Activated CD4-positive, alpha-beta T cell treated with anti-CD3 and anti-CD28 coated beads, Interleukin-2, amount 10 ng/mL, durations not matched to agents 24 days and 14 days (primary cell): ENCODE measurements at places on chromosomes 12 and 14. TPM values are rescaled to one million over a fixed set of nuclear protein-coding genes. Genes with fewer than 3 reads are reported as not detected.
A peak's percentile ranks its signal among the peaks of the same experiment; 100 is the strongest.

- H3K27me3 ChIP-seq = peaks cover 9% of the 10 kb centered on the region
- H3K4me3 ChIP-seq = no peak overlapping the region
- peaks cover 3% of the 10 kb centered on the region for H3K4me1 ChIP-seq
- H3K36me3 ChIP-seq = peaks cover 5% of the 10 kb centered on the region
- no peak overlapping the region for H3K27ac ChIP-seq
- DNase-seq = peak; percentile 87
Observed at GRCh38 chr14:59507063-59507751, 22.9 kb downstream of the JKAMP start.

- peaks cover 3% of the 10 kb centered on the region for H3K4me1 ChIP-seq
- H3K27ac ChIP-seq = no peak overlapping the region
- no peaks in the 10 kb centered on the region for H3K27me3 ChIP-seq
- H3K36me3 ChIP-seq = no peaks in the 10 kb centered on the region
- H3K4me3 ChIP-seq = no peak overlapping the region
Observed at GRCh38 chr14:93301821-93302447, 30.9 kb downstream of the BTBD7 start.

GRCh38 chr14:87805315-87805723 lies 187.7 kb downstream of the GALC start:
- H3K4me1 ChIP-seq = peaks cover 2% of the 10 kb centered on the region
- H3K27ac ChIP-seq = no peak overlapping the region
- no peaks in the 10 kb centered on the region for H3K27me3 ChIP-seq
- H3K4me3 ChIP-seq = no peak overlapping the region

GRCh38 chr14:96261772-96262655 lies 6.0 kb downstream of the BDKRB1 start:
- H3K4me3 ChIP-seq = no peak overlapping the region
- H3K27me3 ChIP-seq = peaks cover 14% of the 10 kb centered on the region
- no peak overlapping the region for H3K27ac ChIP-seq
- no peaks in the 10 kb centered on the region for H3K4me1 ChIP-seq
- no peaks in the 10 kb centered on the region for H3K36me3 ChIP-seq

DNA sequence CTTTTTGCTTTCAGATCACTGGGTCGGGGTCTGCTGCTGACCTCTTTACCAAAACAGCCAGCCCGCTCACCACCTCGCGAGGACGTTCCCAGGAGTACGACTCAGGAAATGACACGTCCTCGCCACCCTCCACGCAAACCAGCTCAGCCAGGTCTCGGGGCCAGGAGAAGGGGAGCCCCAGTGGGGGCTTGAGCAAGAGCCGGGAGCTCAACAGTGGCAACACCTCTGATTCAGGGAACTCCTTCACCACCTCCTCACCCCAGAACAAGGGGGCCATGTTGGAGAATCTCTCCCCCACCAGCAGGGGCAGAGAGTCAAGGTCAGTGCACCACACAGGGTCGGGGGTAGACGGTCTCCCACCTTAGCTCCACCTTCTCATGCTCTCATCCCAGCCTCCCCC lies 33.4 kb upstream of the HSPB8 start:
- no peak overlapping the region for H3K4me3 ChIP-seq
- no peaks in the 10 kb centered on the region for H3K27me3 ChIP-seq
- no peak for DNase-seq
- no peaks in the 10 kb centered on the region for H3K36me3 ChIP-seq
- no peak overlapping the region for H3K27ac ChIP-seq
- no peaks in the 10 kb centered on the region for H3K4me1 ChIP-seq

DNA sequence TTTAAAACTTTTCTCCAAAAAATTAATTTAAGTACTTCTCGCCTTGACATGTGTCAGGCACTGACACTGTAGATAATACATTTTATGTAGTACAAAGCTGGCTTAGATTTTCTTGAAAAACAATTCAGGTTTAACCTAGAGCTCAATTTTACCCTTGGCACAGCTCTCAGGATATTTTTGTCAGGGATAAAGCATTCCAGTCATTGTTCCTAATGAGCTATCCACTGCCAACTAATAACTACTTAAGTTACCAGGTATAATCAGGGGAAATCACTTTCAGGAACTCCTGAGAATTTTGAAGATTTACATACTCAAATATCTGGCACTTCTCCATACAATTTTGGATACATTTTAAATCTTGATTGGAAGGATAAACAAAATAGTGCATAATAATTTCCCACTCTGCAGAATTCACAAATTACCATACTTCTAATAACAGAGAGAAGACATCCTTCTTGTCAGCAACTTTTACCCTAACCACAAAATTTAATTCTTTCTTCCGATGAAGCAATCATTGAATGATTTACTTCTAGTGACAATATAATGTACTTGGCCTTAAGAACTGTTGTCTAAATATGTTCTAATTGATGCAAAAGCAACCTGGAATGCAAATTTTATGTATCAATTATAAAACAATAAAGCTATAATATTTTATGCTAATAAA lies 4.8 kb downstream of the RASSF9 start:
- no peaks in the 10 kb centered on the region for H3K27me3 ChIP-seq
- no peak overlapping the region for H3K27ac ChIP-seq
- H3K36me3 ChIP-seq = no peaks in the 10 kb centered on the region
- H3K4me3 ChIP-seq = no peak overlapping the region

DNA sequence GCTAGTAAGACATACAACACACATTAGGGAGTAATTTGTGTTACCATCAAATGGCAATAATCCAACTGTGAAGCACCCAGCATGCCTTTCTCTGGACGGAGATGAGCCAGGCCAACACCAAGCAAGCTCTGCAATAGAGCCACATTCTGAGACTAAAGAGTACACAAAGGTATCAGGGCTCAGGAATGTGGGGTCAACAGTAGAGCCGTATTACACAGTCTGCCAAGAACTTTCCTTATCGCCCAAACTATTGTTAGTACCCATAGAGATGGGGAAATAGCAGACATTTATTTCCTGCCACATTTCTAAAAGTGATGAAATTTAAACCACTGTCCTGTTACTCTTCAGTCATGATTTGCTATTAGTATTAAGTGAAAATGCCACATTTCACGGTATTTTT lies 113.7 kb downstream of the BMP4 start:
- H3K27ac ChIP-seq = no peak overlapping the region
- DNase-seq = no peak
- H3K27me3 ChIP-seq = no peaks in the 10 kb centered on the region
- H3K4me3 ChIP-seq = no peak overlapping the region
- H3K36me3 ChIP-seq = no peaks in the 10 kb centered on the region

GRCh38 chr12:130703733-130704375 lies 12.2 kb downstream of the RIMBP2 start:
- no peak overlapping the region for H3K4me3 ChIP-seq
- no peaks in the 10 kb centered on the region for H3K27me3 ChIP-seq
- H3K36me3 ChIP-seq = no peaks in the 10 kb centered on the region
- DNase-seq = no peak
- no peaks in the 10 kb centered on the region for H3K4me1 ChIP-seq

GRCh38 chr12:98343002-98343567 lies 172.3 kb upstream of the TMPO start:
- H3K27me3 ChIP-seq = peaks cover 10% of the 10 kb centered on the region
- no peaks in the 10 kb centered on the region for H3K36me3 ChIP-seq
- no peak overlapping the region for H3K27ac ChIP-seq
- H3K4me3 ChIP-seq = no peak overlapping the region

Gene KCNA5
- total RNA-seq = not detected in 2 replicates

Gene BHLHE41
- not detected in 2 replicates for total RNA-seq

Gene FGF6
- total RNA-seq = not detected in 2 replicates
